Naive B cell (primary cell): ENCODE measurements at places on chromosomes 6 and 20.

DNA sequence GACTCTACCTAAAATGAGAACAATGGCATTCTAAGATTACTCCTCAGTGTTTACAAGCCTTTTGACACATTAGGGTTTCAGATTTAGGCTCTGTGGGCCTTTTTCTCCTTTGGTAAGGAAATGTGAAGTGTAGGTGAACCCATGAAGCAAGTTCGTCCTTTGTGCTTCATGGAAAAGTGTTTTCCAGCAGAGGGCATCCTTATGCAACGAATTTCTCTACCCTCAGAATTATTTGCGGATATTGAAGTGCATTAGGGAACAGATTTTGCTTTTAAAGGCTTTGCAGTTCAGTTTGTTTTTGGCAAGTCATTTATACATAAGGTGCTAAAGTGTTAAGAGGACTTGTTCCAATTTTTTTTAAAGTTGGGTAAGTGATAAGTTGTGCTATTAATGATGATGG, 55.7 kb upstream of the FERMT1 start:
- DNase-seq: no peak

DNA sequence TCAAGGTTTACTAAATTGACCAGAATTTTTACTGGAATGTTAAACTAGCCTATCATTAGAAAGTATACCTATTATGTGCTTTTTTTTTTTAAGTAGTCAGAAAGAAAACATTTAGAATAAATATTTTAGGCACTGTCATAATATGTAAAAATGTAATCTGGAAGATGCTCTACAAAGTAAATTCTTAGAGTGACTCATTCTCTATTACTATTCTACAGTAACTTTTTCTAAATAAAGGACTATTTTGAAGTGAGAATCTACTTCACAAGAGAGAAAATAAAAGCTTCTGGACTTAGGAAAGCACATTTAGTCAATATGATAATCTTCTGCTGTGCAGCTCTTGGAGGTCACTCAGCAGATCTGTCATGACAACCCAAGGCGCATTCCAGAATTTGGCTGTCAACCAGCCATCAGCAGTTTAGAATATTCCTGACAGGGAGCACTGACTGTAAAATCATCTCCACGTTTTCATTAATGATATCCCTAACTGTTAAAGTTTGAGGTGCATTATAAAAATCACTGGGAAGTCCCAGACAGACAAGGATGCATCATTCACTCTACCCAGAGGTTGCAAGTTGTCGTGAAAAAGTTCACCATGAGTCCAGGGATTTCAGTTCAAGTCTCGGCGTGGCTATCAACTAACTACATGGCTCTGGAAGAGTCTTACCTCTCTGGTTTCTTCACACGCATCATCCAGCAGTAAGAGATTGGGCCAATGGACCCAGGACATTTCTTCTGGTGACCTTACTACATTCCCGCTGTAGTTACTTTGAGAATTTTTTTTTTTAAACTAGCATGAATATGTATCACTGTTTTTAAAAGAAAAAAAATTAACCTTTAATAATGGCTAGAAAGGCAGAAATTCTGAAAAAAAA, 374.9 kb downstream of the GJA1 start:
- no peak for DNase-seq

- no peak for DNase-seq
Observed at GRCh38 chr6:13474360-13474759, 13.0 kb downstream of the GFOD1 start.

DNA sequence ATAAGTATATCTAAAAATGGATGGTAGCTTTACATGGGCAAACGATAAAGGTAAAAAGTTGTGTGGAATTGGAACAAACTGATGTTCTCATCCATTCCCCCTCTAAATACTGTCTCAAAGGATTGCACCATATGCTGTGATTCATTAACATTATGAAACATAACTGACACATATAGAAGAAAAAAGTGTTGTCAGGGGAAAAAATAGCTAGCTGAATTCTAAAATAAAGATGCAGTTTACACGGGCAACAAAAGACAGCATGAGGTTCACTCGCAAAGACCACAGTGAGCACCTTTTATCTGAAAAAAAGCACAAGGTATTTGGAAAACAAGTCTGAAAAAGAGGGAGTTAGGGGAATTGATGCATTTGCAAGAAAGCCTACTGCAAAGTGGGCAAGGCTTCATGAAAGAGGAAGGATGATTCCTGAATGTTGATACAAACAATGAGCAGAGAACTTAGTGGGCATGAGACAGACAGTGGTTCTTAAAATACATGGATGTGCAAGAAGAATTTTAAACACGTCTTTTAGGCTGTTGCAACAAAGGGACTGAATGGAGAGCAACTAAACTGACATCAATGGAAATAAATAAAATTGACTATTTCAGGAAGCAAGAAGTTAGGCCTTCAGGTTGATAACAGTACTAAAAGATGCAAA, 280.9 kb downstream of the KIF16B start:
- no peak for DNase-seq

GRCh38 chr6:157249826-157250225, 73.5 kb downstream of the TMEM242 start:
- DNase-seq: no peak

DNA sequence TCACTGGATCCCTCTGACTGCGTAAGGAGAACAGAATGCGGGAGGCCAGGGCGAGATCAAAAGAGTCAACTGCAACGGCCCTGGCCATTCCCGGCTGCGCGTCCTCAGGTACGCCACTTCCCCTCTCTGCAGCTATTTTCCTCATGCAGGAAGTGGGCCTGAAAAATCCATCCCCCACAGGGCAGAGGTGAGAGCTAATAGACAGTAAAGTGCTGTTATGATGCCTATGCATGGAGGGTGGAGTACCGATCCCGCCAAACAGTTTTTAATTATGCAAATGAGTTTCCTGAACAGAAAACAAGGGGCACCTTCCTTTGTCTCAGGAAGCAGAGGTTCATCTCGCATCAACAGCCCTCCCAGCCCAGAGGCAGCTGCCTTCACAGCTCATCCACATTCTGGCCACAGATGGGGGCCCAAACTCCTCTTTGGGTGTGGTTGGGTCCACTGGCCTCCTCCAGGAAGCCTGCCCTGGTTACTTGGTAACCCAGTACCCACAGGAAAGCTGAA, 9.3 kb downstream of the PREX1 start:
- DNase-seq: peak; percentile 77

GRCh38 chr6:24080711-24081110, 45.3 kb upstream of the NRSN1 start:
- no peak for DNase-seq

DNA sequence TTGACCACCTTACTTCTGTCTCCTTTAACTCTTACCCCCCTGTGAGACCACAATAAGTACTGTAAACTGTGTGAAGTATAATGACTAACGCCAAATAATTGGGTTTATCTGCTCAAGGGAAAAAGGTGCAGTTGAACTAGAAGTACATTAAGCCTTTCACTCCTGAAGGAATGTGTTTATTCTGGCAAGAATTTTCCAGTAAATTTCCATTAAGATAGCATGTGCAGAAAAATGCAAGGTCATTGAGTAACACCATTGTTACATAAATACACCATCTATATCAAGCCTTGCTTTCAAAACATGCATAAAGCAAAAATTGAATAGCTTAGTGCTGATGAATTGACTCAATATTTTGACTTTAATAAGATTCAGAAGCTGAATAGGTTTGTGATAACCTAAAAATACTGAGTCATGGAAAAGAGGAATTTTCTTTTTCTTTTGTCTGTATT, 65.4 kb downstream of the ARHGAP18 start:
- DNase-seq: no peak
